Hematopoietic multipotent progenitor cell treated with erythropoietin and hydrocortisone succinate and interleukin-3 and kit ligand, for 8 days (in vitro differentiated cells): ENCODE measurements at places on chromosomes 2 and 18.

GRCh38 chr2:191152482-191153240, 1.9 kb upstream of the STAT4 start:
- peak; percentile 12 for DNase-seq

DNA sequence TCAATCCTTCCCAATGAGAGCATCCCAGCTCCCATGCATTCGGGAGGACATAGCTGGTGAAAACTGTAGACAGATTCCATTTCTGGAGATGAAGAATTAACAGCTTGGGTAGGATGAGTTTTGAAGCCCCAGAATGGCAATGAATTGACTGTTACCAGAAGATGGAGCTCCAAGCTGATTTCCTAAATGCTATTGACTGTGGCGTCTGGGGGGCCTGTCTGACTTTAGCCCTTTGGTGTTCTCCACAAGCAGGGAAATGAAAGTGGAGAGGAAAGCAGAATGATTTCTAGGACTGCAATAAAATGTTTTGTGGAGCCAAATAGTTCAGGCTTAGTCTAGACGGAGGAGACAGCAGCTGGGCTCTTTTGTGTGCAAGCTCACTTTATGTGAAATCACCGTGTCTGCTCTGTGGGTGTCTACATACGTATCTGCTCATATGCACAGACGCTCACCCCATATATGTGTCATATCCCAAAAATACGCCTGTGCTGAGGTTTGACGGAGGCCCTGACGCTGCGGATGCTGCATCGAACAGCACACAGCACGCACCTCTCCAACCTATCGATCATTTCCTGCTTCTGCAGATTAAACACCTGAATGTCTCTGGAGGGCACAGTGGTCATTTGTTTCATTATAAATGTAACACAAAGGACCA, 166.4 kb upstream of the PXDN start:
- no peak for DNase-seq

DNA sequence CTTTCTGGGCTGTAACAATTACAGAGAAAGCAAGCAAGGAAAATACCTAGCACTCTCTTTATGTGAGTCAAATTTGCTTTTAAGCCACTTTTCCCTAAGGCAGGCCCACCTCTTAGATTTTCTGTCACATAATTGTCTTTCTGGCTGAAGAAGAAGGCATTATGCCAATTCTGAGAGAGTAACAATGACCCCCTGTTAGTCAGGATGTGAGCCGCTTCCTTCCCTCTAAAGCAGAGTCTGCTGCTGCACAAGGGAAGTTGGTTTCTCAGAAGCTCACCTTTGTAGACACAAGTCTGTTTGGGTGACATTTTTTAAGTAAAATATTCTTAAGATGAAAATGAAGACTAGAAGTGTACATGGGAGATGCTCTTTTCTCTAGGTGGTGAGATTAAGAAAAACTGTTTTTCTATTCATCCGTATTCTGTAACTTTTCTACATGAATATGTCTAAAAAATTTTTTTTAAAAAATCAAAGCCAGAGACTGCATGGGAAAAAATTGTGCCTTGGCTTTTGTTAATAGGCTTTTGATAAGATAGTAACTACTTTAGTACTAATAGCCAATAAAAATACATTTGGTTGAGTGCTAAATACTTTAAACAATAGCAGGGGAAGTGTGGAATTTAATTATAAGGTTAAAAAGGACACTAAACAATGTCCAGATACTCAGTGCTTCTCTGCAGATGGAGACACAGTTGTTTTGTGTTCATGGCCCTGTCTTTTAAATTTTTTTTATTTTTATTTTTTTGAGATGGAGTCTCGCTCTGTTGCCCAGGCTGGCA, 33.4 kb upstream of the VPS54 start:
- no peak for DNase-seq

DNA sequence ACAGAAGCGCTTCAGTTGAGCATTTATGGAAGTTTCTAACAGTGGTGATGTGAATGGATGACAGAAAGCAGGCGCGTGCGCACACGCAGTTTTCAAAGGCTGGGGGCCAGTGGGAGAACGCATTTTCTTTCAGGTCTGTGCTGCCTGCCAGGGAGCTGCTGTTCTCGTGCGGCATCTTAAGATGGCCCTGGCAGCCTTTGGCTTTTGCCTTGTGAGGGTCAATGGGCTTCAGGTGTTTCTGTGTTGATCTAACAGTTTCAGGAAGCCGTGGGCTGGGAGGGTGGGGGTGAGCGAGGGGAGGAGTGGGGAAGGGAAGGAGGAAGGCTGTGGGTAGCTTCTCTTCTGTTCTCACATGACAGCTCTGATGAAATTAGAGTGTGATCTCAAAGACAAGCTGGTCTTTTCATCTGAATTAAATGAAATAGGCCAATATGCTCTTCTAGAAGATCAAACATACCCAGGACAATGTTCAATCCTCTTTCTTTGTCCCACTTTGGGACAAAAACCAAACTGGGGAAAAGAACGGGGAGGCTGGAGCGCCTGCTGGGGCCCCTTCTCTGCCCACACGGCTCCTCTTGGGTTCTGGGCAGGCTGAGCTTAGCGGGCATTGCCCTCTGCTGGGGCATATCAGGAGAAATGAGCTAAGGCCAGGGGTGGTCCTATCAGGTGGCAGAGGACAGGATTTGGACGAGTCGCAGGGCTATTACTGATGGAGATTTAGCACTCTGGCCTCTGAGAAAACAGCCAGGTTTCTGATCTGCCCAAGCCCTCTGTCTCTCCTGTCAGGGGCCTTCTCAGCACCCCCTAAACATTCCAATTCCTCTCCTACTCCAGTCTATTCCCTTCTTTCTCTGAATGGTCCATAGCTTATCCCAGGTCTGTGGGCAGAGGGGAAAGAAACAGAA, 126.2 kb upstream of the LGALSL start:
- peak; percentile 44 for DNase-seq

DNA sequence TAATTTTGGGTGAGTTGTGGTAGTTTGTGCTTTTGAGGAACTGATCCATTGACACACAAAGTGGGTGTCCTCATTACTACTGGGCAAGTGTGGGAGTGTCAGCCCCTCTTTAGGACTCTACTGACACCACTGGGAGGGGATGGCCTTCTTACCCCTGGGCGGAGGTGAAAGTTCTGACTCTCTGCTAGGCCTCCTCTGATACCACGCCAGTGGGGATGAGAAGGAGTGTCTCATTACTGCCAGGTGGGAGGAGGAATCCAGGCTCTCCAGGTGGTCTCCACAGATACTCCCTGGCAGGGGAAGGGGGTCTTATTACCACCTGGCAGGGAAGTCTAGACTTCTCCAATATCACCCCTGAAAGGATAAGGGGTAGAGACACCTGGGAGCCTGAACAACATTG, 9.1 kb downstream of the LCLAT1 start:
- DNase-seq: no peak

GRCh38 chr18:28666216-28666615, 489.3 kb upstream of the CDH2 start:
- DNase-seq: no peak

- no peak for DNase-seq
Observed at GRCh38 chr2:199744724-199745123, 106.3 kb downstream of the FTCDNL1 start.

- no peak for DNase-seq
Observed at GRCh38 chr2:25286025-25286400, 55.7 kb downstream of the DNMT3A start.

GRCh38 chr2:189337656-189338055, 103.6 kb upstream of the WDR75 start:
- DNase-seq: no peak

GRCh38 chr2:61995515-61995914, 90.0 kb downstream of the COMMD1 start:
- peak; percentile 45 for DNase-seq

DNA sequence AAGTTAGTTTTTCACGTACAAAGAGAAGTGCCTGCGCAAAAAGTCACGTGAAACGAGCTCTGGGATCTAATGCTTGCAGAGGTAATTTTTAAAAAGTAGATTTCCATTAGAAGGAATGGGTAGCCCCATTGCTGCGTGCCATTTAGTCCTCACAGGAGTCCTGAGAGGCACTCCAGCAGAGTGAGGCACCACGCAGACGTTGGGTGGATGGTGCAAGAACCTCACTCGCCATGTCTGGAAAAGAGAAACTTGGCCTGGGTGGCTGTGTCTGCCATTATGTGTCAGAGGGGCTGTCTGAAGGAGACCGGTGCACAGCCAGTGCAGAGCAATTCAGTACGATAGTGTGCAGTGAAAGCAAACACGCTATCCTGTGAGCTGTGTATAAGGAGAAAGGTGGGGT, 1.8 kb upstream of the HDAC4 start:
- DNase-seq: no peak

- no peak for DNase-seq
Observed at GRCh38 chr2:119263656-119264055, 40.0 kb downstream of the STEAP3 start.

DNA sequence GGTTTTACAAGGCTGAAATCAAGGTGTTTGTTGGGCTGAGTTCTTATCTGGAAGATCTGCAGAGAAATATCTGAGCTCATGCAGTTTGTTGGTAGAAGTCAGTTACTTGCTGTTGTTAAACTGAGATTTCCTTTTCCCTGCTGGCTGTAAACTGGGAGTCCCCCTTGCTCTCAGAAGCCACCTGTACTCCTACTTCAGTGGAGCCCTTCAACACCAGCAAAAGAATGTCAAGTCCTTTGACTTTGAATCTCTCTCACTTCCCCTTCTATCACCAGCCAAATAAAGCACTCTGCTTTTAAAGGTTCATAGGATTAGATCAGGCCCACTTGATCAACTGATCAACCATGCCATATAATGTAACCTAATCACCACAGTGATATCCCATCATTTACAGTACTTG, 252.2 kb upstream of the CDH7 start:
- DNase-seq: no peak

DNA sequence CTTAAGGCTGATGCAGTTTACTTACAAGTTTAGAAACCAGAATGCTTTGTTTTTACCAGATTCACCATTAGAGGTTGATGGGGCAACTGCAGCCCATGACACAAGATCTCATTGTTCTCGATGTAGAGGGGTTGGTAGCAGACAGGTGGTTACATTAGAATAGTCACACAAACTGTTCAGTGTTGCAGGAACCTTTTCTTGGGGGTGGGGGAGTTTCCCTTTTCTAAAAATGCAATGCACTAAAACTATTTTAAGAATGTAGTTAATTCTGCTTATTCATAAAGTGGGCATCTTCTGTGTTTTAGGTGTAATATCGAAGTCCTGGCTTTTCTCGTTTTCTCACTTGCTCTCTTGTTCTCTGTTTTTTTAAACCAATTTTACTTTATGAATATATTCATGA, 99.4 kb upstream of the IL1R2 start:
- no peak for DNase-seq

DNA sequence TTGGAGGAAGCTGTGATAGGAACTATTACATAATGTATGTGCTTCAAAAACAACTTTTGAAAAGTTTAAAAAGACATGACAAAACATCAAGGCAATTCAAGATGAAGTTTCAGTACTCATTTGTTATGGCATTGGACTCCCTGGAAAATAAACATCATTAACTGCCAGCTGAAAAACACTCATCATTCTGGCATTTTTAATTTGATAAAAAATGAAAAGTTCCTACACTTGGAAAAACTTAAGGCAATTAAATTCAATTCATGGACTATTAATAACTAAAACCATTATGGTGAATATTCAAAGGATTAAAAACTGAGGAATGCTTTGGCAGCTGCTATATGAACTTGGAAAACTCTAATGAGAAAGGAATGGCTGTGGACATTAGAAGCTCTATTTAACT, 8.5 kb downstream of the TYW5 start:
- DNase-seq: no peak

DNA sequence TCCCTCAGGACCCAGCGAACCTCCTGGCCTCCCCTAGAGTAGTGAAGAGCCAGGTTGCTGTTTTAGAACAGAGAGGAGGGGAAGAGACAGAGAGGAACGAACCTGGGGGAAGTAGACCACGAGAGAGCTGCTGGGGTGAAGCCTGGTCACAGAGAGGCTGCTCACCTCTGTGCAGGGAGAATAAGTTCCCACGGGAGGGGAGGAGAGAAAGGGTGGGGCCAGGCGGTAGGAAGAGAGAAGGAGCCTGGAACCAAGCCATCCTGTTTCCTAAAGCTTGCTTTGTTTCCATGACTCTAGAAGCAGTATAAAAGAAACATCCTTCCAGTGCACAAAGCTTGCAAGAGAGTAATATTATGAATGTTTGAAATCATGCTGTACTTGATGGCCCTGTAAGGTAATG, 147.9 kb downstream of the MYT1L start:
- no peak for DNase-seq

DNA sequence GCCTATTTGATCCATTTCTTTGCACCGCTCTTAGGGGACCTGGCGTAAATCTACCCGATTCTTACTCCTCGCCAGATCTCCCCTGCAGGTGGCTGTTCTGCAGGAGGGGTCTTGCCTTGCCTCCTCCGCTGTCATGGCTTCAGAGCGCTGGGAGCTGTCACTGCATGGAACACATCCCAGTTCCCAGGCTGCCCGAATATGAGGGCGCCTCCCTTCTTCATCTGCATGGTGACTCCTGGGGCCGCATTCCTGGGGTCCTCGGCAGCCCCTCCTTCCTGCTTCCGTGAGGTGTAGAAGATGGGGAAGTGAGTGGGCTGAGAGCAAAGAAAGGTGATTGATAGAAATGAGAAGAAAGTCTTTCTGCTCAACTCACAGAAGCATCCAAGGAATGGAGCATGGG, 27.3 kb upstream of the COPS8 start:
- no peak for DNase-seq

GRCh38 chr2:1581965-1582625, 162.2 kb downstream of the PXDN start:
- DNase-seq: no peak

DNA sequence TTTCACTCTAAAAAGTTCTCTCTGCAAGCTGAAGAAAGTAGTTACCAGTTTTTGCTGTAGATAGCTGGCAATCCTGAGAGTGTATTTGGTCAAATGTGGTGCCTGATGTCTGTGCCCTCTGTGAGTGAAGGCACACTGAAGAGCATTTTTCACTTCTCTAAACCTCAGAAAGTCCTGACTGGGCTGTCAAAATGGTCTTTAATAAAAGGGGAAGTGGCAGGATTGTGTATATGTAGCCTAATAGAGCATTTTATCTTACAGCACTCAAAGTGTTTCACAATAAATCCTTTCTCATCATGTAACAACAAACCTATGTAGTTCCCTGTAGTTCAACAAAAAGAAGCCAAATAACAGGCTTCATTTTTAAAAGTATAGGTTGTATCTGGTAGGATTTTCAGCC, 1552.3 kb upstream of the SLC39A10 start:
- DNase-seq: peak; percentile 9

DNA sequence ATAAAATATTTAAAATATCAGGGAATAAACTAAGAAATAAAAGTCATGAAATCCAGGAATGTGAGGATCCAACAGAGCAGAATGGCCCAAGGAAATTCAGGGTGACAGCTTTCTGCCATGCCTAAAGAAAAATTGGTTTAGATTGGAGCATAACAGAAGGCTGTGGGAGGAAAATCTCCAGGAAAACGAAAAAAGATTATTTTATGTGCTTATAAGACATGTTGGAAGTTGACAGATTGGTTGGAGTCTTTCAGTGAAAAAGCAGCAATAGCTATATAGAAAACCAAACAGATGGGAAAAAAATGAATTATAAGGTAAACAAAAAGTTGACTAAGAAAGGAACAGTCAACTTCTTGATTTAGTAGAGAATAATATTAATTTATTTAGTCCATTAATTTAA, 203.9 kb downstream of the ZRANB3 start:
- no peak for DNase-seq
